Naive thymus-derived CD4-positive, alpha-beta T cell (primary cell): ENCODE measurements at places on chromosomes 5 and 9. TPM values are rescaled to one million over a fixed set of nuclear protein-coding genes. Genes with fewer than 3 reads are reported as not detected.

DNA sequence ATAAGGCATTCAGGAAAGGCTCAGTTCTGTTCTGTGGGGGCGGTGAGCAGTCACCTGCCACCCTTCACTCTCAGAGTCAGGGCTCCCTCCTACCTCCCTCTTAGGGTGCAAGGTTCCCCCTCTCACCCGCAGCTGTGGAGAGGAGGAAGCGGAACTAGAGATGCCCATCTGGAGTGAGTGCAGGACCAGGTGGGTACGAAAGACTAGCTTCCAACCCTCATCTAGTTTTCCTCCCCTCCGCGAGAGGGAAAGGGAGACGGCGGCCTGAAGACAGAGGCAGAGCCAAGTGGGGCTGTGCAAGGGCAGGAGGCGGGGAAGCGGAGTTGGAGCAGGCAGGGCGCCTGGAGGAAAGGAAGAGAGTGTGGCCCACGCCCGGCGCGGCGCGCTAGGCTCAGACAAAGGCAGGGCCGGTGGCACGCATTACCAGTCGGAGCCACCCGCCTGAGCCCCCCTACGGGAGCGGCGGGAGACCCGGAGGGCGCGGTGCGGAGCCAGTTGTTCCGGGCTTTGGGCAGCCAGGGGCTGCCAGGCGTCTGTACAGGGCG lies 7.3 kb downstream of the PRR7 start:
- no peak for DNase-seq

- DNase-seq, result no peak
Measured at GRCh38 chr5:124721229-124721735, 25.2 kb downstream of the ZNF608 start.

The CNTLN gene
- not detected for polyA plus RNA-seq

DNA sequence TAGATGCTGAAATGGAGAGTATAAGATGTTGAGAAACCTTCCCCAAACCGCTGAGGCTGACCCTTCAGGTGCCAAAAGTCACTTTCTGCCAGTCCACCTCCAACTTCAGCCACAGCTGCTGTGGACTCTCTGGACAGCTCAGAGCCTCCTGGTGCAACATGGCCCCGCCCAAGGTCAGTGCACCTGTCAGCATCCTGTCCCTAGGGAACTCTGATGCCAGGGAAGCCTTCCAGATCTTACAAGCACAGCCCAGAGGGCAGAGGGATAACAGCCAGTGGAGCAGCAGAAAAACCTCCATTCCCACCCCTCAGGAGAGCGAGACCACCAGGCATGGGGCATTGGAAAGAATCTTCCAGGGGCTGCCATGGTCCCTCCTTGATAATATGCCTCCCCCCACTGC lies 10.5 kb upstream of the PTGES2 start:
- no peak for DNase-seq

GRCh38 chr5:7762267-7762666 lies 88.7 kb downstream of the CFAP90 start:
- no peak for DNase-seq

GRCh38 chr5:175681045-175681967 lies 23.4 kb downstream of the HRH2 start:
- no peak for DNase-seq

- no peak for DNase-seq
Measured at GRCh38 chr9:132059361-132059760, 20.3 kb downstream of the MED27 start.

DNA sequence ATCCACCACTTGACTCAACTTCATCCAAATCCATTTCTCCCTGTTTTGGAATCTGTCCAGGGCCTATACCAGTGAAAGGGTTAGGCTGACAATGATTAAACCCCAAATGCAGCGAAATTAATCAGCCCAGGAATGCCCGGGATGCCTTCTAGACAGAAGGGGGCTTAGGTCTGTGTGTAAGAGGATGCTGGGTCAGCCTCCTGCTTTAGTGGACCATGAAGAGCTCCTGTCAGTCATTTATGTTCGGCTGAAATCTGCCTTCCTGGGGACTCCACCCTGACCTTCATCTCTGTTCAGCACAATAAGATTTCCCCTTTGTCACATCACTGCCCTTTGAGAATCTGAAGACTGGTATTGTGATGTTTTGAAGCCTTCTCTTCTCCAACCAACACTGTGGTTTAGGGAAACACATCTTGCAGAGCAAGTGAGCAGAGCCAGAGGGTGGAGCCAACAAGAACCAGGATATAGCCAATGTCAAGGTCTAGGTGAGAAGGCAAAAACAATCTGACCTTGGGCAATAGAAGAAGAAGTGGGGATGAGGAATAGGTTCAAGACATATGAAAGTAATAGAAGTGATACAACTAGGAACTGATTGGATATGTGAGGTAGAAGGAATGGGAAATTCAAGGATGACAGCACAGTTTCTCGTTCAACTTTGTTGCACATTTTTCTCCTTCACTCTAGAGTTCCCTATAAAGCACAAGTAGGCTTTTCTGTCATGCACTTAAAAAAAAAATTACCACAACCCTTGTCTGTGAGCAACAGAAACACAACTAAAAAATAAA lies 234.4 kb downstream of the ARHGAP26 start:
- no peak for DNase-seq

The TMEFF1 gene
- not detected for polyA plus RNA-seq

The SH3TC2 gene
- polyA plus RNA-seq, result not detected

The WWC1 gene
- 0.02 TPM for polyA plus RNA-seq

The SETD9 gene
- polyA plus RNA-seq, result 11.3 TPM

The FAM151B gene
- polyA plus RNA-seq, result 0.11 TPM

DNA sequence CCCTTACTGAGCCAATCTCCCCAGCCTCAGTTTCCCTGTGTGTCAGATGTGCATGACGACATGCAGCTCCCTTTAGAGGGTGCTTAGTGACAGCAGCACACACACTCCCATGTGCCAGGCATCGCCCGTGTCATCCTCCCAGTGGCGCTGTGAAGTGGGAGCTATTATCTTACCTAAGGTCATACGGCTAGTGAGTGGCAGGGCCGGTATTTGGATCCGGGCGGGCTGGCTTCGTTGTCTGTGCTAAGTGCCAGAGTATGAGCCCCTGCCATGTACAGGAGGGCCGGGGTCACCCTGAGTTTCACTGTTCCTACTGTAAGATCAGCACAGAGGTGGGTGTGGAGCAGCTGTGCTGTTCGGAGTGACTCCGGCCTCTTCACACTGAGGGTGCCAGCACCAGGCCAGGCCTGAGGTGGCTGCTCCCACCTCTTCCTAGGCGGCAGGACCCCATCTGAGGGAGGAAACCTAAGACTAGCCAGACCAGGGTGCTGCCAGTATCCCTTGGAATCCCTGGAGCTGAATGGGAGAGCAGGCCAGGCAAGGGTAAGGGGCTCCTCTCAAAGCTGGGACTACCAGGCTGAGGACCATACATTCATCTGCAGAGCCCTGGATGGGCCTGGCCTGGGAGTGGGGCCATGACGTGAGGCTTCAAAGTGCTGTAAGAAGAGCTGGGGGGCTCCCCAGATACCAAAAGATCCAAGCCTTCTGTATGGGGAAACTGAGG lies 22.5 kb downstream of the AQP7 start:
- no peak for DNase-seq

- no peak for DNase-seq
Measured at GRCh38 chr5:6736524-6737042, 23.4 kb downstream of the TENT4A start.

- DNase-seq, result no peak
Measured at GRCh38 chr5:8291641-8292040, 422.7 kb downstream of the MTRR start.

GRCh38 chr9:99264070-99264680 lies 42.1 kb downstream of the SEC61B start:
- no peak for DNase-seq

DNA sequence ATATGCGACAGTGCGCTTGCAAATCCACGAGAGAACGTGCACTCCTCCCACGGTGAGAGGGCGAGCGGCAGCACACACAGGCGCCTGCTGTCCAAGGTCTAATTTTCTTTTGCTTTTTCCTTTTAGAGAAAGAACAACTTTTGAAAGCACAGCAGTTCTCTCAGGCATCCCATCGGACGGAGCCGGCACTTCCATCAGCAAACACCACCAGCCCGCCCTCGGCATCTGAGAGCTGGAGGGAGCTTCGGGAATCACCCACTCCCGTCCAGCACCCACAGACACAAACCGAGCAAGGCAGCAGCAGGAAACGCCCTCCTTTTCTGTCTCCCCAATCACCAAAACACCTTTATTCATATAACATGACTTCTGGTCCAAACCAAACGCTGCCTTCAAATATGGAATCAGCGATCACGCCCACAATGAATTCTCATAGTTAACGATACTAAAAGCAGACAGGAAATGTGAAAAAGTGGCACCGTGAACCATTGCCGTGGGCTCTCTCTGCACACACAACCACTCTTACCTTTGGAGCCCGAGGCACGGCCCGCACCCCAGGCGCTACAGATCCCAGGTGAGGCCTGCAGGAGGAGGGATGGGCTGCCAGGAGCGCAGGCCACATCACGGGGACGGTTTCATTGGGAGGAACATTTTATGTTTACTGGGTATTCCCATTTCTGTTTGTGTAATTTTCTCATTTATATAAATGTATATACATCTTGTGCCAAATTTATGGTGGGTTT lies 14.2 kb downstream of the LPCAT1 start:
- no peak for DNase-seq

The SIL1 gene
- 10.6 TPM for polyA plus RNA-seq

The DOK3 gene
- 0.09 TPM for polyA plus RNA-seq

- no peak for DNase-seq
Measured at GRCh38 chr5:3226196-3226920, 369.3 kb upstream of the IRX1 start.

DNA sequence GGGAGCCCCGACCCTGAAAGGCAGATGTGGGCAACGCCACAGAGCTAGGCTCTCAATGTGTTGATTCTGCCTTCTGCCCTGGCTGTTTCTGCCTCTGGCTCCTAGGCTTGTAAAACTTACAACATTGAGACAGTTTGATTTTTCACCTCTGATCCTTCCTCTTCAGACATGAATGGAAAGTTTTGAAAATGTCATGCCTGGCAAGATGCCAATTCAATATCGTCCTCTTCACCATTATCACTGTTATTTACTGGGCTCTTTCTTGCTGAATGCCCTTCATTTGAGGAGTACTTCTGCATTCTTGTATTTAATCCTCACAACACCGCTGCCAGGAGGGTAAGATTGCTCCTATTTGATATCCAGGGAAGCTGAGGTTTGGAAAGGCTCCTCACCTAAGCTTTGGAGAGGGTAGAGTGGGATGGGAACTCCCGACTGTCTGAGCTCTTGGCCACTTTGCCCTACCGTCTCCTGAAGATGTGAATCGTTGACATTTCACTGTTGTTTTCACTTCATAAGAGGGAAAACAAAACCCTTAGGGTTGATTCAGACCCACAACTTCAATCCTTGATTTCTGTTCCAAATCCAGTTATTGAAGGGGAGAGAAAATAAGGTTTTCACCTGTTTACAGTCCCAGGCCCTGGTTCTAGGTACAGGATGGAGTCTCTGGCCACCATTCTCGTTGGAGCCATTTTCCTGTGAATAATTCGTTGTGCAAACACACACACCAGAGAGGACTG lies 12.7 kb upstream of the FGF1 start:
- no peak for DNase-seq

The INSL4 gene
- not detected for polyA plus RNA-seq

The DAB2IP gene
- not detected for polyA plus RNA-seq

The GM2A gene
- 5.0 TPM for polyA plus RNA-seq

DNA sequence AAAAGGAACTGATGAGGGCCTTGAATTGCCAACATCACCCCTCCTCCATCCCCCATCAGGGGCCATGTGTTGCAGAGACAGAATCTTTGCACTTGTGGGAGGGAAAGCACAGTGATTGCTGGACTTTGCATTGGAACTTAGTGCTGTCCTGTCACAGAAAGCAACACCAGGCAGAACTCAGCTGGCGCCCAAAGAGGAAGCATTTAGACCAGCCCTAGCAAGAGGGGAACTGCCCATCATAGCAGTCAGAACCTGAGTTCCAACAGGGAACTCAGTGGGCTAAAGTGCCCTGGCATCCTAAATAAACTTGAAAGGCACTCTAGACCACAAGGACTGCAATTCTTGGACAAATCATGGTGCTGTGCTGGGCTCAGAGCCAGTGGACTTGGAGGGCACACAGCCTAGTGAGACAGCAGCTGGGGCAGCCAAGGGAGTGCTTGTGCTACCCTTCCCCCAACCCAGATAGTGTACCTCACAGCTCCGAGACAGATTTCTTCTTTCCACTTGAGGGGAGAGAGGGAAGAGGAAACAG lies 128.1 kb downstream of the ACTL7B start:
- DNase-seq, result no peak

GRCh38 chr5:44245935-44246334 lies 143.3 kb downstream of the FGF10 start:
- DNase-seq, result no peak

DNA sequence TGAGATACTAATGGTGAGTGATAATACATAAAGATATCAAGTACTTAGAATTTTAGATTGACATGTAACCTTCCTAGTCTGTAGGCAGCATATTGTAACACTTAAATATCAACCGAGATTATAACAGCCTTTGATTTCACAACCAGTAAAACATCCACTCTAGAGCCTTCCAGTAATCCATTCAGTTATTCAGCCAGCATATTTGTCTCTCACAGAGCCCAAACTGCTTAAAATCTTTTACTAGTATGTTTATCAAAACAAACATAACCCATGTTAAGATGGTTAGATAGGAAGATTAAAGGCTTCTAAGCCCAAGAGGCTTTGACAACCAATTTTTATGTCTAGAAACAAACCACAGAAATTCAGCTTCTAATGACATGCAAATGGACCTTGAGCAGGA lies 177.9 kb upstream of the FST start:
- no peak for DNase-seq

- no peak for DNase-seq
Measured at GRCh38 chr5:57383093-57383861, 99.3 kb downstream of the ACTBL2 start.

The SPATA31A3 gene
- polyA plus RNA-seq, result not detected

DNA sequence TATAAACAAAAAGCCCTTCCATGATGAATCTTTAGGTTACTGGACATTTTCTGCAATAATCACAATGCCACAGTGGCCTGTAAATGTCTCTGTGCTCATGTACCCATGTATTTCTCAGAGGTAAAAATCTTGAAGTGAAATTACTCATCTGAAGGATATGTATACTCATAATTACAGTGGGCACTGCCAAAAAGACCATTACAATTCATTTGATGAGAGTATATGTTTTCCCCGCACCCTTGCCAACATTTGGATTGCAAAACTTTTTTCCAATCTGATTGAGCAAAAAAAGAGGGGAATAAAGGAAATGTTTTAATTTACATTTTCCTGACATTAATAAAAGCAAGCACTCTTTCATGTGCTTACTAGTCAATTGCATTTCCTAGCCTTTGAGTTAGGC lies 110.5 kb downstream of the EPB41L4A start:
- DNase-seq, result no peak

DNA sequence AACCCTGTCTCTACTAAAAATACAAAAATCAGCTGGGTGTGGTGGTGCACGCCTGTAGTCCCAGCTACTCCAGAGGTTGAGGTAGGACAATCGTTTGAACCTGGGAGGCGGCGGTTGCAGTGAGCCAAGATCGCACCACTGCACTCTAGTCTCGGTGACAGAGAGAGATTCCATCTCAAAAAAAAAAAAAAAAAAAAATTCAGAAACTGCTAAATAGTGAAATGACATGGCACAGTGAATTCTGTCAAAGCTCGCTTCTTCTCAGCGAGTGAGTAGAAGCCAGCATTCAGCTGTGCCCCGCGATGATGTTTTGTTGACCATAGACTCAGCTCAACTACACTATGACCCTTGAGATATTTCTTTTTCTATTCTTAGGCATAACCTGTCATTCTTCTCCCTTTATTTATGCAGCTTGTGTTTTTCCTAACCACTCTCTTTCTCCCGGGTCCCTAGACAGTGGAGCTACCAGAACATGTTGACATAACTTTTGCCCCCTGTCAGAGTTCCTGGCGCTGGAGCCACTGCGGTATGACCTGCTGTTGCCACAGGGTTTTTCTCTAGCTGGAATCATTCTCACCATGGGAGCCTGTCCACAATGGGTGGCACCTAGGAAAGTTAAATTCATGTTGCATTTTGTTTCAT lies 13.5 kb upstream of the IQGAP2 start:
- no peak for DNase-seq
